ENCODE measurements at places on chromosomes 12 and 14.

- DNase-seq, result no peak
Measured at GRCh38 chr14:68871392-68871791, 78.5 kb upstream of the ZFP36L1 start.

- no peak for DNase-seq
Measured at GRCh38 chr12:117885211-117885610, 83.6 kb downstream of the KSR2 start.

- no peak for DNase-seq
Measured at GRCh38 chr14:69643430-69644200, 32.2 kb downstream of the SUSD6 start.

GRCh38 chr12:3022411-3022810 is 54.8 kb upstream of the TSPAN9 start:
- DNase-seq, result no peak

DNA sequence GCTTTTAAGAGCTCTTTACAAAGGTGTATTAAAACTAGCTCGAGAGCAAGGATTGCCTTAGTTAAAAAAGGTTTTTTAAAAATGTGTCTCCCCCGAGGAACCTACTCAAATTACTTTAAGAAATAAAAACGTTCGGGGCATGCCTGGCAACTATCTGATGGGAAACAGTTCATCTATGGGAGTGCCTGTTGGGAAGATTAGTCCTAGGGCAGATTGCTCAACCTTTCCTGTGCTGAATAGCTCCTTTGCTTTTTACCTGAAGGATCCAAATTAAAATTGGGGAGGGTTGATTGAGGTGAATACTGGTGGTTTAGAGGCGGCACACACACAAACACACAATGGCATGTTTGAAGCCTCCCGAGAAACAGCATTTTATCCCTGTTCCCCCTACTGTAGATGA is 541.4 kb upstream of the ATP2B1 start:
- DNase-seq, result no peak

DNA sequence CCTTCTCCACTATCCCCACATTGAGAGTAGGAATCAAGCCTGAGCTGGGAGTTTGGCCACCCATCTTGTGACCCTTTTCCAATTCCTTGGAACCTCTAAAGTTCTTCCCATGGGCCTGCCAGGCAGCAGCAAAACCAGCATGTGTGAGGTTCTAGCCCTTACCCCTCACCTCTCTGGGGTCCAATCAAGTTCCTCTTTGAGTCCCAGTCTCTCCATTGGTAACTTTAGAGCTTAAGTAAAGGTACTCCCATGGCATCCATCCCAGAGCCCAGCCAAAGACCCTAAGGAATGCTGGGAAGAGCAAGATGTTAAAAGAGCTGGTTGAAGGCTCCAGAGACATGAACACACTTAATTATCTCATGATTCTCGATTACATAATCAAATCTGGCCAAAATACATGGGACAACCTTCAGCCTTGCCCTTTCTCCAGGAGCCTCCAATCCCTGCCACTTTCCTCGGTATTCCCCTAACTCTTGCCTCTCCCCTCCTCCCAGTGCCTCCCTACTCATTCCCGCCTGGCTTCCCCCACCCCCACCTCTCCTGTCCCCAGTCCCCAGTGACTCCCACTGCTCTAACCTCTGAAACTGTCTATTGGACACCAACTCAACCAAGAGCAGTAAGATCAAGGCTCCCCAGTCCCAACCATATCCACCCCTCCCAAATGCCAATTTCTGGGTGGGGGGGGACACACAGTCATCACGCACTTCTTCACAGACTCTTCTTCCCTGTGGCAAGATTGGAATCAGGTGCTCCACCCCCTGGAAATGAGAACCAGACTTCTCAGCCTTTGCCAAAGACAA is 4.8 kb upstream of the TNS2 start:
- DNase-seq, result no peak

DNA sequence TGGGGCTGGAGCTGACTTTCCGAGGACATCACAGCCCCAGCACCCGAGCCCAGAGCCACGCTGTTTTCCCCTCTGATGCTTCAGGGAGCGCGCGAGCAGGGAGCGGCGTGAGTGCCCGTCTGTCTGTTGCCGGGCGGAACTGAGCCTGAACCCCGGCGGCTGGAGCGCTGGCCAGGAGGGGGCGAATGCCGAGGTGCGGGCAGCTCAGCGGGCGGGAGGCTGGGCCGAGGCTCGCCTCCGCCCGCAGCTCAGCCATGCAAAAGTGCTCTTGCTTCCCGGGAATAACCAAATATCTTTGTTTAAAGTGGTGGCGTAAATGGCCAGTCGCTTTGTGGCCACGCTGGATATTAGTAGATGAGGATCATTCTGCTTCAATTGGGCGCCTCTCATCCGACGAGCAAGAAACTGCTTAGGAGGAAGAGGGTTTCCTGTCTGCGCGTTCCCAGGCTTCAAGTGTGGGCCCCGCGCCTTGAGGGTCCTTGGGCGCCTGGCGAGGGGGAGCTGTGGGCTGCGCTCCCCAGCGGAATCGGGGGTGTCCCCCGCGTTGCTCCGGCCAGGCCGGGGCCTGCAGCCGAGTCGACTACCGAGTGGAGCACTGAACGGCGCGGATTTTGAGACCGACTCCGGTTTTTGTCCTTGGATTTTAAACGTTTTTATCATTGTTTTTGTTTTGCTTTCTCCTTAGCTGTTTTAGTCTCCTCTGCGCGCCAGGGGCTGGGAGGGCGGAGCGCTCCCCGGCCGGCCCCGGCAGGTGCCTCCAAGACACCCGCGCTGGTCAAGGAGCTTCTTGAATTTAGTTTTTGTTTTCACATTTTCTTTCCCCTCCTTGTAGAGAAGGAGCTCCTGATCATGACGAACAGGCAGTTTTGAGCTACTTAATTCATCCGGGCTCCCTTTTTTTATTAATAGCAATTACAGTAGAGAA is 831 bp upstream of the NKX2-1 start:
- no peak for DNase-seq

GRCh38 chr12:95538656-95539055 is 12.6 kb downstream of the USP44 start:
- DNase-seq, result no peak

DNA sequence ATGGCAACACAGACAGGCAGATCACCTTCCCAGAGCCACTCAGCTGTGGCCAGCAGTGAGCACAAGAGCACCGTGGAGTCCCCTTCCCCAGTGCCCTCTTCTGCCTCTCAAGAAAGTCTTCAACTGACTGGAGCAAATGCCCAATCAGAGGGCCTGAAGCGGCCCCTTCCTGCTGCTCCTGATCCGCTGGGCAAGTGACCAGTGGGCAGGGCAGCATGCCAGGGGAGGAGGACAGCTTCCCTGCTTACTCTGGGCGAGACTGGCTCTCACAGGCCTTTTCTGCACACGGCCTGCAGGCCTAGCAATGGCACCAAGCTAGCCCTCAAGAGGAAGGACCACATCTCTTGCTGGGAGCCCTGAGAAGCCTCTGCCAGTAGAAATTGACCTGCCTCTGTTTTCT is 890 bp downstream of the KRT71 start:
- no peak for DNase-seq

DNA sequence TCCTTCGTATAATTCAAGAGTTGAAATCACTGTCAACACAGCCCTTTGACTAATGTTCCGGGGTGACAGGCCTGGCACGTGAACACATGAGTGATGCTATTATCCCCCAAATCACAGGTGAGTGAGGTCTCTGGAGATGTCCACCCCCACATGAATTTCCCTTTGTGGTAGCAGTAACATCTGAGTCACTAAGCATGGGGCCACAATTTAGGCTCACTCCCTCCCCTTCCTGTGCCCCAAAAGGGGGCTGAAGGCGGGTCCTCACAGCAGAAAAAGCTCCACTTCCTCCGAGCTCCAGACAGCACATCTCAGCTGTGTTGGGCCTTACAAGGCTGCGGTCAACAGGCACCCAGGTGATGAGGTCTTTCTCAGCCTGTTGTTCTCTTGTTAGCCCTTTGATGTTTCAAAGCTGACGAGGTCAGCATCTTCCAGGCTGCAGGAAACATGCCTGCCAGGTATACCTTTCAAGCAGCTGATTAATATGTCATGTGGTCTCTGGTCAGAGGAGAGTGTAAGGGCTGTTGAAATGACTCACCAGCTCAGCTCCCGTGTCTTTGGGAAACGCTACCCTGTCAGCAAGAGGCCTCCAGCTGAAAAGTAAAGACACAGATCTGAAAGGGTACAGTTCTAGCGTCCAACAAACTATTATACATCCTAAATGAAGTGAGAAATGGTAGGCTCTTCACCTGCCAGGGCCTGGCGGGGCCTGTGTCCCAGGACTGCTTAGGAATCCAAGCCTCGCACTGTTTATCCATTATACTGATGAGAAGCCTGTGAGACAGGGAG is 107.3 kb downstream of the ZFP36L1 start:
- no peak for DNase-seq

Measured in AG09319 (cell line).